ENCODE measurements at places on chromosomes 2 and 18.

- DNase-seq = no peak
Measured at GRCh38 chr2:207617011-207617671, 8.1 kb downstream of the METTL21A start.

GRCh38 chr2:138267902-138268254 lies 233.7 kb upstream of the SPOPL start:
- DNase-seq = peak; percentile 57

DNA sequence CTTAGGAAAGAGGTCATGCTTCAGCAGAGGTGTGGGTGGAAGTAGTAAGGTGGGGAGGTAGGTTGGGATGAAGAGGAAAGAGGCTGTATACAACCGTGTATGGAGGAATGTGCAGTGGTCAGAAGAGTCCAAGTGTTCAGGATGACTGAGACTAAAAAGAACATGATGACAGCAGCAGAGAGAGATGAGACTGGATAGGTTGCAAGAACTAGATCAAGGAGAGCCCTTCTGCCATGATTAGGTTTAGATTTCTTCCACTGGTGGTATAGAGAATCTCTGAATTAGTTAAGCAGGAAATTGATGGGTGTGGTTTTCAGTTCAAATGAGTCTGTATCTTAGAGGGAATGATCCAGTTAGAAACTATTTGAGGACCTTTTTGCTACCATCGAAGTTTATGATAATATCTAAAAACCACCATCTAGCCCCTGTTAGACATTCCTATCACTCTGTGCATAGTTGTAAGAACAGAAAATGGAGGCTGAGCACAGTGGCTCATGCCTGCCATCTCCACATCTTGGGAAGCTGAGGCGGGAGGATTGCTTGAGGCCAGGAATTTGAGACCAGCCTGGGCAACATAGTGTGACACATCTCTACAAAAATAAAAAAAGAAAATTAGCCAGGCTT lies 221.0 kb downstream of the LTBP1 start:
- DNase-seq = no peak

DNA sequence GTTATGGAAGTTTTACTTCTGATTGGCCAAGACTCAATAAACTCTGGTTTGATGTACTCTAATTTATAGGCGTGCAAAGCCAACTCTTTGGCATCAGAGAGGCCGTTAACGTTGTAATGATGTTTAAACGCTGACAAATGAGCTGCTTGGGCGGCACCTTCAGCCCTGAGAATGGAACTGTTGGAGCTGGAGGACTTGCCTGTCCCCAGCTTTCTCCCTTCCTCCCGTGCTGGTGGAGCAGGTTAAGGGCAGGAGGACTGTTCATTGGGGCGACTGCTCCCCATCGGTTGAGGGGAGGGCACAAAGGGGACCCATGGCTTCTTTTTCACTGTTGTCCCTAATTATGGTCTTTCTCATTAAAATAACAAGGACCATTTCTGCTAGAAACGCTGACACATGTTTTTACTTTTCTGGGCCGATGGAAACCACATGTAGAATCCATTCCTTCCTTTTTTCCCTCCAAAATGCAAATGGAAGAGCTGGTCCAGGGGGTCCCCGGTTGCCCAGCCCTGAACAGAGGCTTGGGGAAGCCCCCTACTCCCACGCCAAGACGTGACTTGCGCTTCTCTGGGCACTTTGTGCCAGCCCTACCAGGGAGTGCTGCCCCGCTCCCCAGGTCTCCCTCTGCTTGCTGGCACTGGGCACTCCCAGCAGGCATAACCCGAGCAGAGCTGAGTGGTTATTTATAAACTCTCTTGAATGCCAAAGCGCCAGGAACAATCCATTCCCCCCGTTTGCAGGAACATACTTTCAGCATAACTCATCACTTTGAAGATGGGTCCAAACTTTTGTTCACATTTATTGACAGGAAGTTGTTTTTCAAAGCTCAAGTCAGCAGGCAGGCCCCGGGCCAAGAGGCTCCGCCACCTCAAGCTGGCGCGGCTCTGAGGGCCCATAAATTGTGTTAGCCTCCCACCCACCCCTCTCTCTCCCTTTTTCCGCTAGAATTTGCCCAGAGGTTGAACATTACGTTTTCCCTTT lies 170.1 kb downstream of the ASB1 start:
- no peak for DNase-seq

- peak; percentile 8 for DNase-seq
Measured at GRCh38 chr2:132489150-132489549, 72.5 kb downstream of the GPR39 start.

DNA sequence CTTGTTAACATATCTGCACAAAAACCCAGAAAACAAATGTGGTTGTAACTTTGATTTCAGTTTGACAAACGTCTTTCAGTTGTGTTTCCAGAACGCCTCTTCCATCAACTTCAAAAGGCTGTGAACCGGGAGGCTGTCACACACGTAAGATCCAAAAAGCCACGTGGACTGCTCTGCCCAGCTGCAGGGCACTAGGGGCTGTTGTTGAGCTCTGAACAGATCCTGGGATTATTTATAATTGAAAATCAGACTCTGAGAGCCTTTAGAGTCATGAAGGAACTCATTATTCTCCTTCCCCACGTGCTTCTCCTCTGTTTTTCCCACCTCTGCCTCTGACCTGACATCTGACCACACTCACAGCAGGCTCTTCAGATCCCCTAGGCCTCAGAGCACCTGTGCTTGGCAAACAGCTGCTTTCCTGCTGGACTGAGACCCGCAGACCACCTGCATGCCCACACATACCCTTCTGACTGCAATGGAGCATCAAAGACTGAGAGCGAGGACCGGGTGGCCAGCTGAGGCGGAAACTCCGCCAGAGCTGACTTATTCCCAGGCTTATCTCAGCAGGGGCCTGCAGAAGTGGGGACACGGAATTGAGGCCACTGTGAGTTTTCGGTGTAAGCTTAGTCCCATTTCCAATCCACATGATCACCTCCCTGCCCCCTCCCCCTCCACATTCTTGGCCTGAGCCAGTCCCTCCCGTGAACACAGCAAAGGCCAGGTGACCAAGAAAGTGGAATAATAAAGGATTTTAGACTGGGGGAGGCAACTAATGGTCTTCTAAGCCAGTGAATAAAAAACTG lies 114.8 kb downstream of the ATL2 start:
- no peak for DNase-seq

GRCh38 chr2:194696690-194697089 lies 960.3 kb upstream of the SLC39A10 start:
- DNase-seq = no peak
